ENCODE measurements at places on chromosomes 12 and 14. TPM values are rescaled to one million over a fixed set of nuclear protein-coding genes. Genes with fewer than 3 reads are reported as not detected.

The KCNA1 gene
- polyA plus RNA-seq, result not detected

GRCh38 chr14:51653775-51654532, 2.2 kb downstream of the FRMD6 start:
- peak overlapping the region; percentile 82 for H3K27ac ChIP-seq
- H3K27me3 ChIP-seq, result no peaks in the 10 kb centered on the region
- no peak for DNase-seq

DNA sequence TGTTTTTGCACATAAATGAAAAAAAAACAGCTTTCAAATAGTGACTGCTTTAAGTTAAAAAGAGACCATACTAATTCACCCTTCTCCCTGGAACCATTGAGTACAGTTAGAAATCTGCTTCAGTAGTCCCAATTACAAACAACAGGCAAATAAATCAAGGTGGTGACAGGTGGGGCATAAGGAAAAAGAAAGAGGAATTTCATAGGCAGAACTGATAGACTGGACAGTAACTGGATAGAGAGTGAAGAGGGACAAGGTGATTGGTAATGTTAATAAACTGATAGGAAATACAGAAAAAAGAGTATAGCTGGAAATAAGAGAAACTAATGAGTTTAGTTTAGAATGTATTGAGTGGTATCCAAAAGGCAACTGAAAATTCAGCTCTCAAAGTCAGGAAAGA, 56.0 kb downstream of the SLC41A2 start:
- no peaks in the 10 kb centered on the region for H3K4me1 ChIP-seq
- H3K4me3 ChIP-seq, result no peak overlapping the region
- H3K27ac ChIP-seq, result no peak overlapping the region
- H3K27me3 ChIP-seq, result no peaks in the 10 kb centered on the region
- DNase-seq, result no peak

GRCh38 chr12:122527478-122527944, 462 bp downstream of the KNTC1 start:
- H3K27me3 ChIP-seq, result no peaks in the 10 kb centered on the region
- peak overlapping the region; percentile 93 for H3K4me3 ChIP-seq
- DNase-seq, result no peak
- peaks cover 10% of the 10 kb centered on the region for H3K36me3 ChIP-seq

DNA sequence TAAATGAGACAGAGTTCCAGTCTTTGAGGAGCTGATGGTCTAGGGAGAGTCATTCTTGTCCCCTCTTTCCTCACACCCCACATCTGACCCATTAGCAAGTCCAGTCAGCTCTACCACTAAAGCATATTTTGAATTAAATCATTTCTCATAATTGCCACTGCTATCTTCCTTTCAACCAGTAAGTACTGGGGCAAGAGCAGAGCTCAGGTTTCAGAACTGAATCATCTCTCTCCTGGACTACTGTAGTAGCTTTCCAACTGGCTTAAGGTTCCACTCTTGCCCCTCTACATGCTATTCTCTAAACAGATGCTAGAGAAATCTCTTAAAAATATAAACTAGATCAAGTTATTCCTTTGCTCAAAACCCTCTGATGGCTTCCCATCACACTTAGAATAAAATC, 218.3 kb downstream of the TTC6 start:
- no peak for DNase-seq
- H3K36me3 ChIP-seq, result no peaks in the 10 kb centered on the region
- no peaks in the 10 kb centered on the region for H3K4me1 ChIP-seq
- H3K27ac ChIP-seq, result no peak overlapping the region

The WNT1 gene
- polyA plus RNA-seq, result not detected

The ZNF740 gene
- polyA plus RNA-seq, result 6.5 TPM

- H3K27ac ChIP-seq, result no peak overlapping the region
- H3K27me3 ChIP-seq, result no peaks in the 10 kb centered on the region
Observed at GRCh38 chr12:96876966-96877365, 30.1 kb upstream of the NEDD1 start.

DNA sequence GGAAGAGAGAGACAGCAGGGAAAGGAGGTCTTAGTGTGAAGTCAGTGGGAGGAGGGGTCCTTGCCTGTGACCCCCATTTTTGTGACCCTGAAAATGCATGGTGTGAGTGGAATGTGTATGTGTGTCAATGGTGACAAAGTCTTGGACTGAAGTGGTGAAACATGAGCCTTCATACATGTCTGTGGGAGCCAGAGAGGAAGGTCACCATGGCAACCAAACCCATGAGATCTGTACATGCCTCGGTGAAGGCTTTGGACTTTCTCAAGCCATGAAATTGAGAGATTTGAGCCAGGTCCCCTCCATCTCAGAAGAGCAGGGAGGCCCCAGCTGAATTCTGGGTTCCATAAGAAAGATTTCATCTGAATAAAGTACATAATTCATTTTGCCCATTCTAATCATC, 108.7 kb downstream of the TTC8 start:
- no peaks in the 10 kb centered on the region for H3K27me3 ChIP-seq
- no peak overlapping the region for H3K27ac ChIP-seq
- H3K4me1 ChIP-seq, result no peaks in the 10 kb centered on the region
- no peak overlapping the region for H3K4me3 ChIP-seq
- H3K36me3 ChIP-seq, result no peaks in the 10 kb centered on the region

The GLS2 gene
- polyA plus RNA-seq, result 0.63 TPM

The DTX1 gene
- polyA plus RNA-seq, result not detected

DNA sequence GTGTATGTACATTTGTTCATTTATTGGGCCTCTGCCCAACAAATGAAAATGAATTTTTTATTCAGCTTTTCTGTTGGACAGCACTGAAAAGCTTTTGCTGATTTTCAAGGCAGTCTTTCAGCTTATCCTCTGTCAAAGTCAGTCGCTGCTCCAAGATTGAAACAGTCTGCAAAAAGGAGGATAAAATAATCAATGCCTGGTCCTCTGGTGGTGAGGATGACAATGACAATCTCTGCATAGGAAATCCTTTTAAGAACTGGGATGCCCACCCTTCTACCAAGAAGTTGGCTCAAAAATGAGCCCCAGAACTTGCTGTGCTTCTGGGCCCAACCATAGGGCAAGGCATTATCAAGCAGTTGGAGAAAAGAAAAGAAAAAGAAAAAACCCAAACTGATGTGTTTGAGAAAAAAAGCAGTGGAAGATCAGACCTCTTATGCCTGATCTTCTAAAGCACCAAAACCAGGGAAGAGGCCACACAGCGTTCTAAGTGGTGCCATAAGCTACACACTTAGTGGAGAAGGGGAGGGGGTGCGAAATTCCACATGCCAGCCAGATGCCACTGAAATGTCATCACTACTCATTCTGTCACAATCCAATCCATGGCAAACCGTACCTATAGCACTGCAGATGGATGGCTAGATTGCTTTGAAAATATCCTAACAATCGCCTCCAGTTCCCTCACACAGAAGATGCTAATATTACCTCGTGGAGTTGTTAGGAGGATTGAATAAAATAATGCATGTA, 69.0 kb upstream of the DUSP6 start:
- no peak for DNase-seq
- H3K27me3 ChIP-seq, result no peaks in the 10 kb centered on the region
- H3K4me3 ChIP-seq, result no peak overlapping the region
- H3K27ac ChIP-seq, result no peak overlapping the region

The RNF41 gene
- polyA plus RNA-seq, result 42.2 TPM

GRCh38 chr12:123526542-123527080, 6.9 kb downstream of the RILPL1 start:
- H3K4me3 ChIP-seq, result no peak overlapping the region
- peaks cover 2% of the 10 kb centered on the region for H3K4me1 ChIP-seq
- H3K36me3 ChIP-seq, result peaks cover 24% of the 10 kb centered on the region
- no peak for DNase-seq

GRCh38 chr12:68559984-68560850, 50.5 kb upstream of the RAP1B start:
- peaks cover 25% of the 10 kb centered on the region for H3K4me1 ChIP-seq
- no peak overlapping the region for H3K4me3 ChIP-seq
- no peak for DNase-seq
- no peaks in the 10 kb centered on the region for H3K36me3 ChIP-seq
- no peak overlapping the region for H3K27ac ChIP-seq

The SLC8A3 gene
- not detected for polyA plus RNA-seq

The POTEM gene
- polyA plus RNA-seq, result not detected

DNA sequence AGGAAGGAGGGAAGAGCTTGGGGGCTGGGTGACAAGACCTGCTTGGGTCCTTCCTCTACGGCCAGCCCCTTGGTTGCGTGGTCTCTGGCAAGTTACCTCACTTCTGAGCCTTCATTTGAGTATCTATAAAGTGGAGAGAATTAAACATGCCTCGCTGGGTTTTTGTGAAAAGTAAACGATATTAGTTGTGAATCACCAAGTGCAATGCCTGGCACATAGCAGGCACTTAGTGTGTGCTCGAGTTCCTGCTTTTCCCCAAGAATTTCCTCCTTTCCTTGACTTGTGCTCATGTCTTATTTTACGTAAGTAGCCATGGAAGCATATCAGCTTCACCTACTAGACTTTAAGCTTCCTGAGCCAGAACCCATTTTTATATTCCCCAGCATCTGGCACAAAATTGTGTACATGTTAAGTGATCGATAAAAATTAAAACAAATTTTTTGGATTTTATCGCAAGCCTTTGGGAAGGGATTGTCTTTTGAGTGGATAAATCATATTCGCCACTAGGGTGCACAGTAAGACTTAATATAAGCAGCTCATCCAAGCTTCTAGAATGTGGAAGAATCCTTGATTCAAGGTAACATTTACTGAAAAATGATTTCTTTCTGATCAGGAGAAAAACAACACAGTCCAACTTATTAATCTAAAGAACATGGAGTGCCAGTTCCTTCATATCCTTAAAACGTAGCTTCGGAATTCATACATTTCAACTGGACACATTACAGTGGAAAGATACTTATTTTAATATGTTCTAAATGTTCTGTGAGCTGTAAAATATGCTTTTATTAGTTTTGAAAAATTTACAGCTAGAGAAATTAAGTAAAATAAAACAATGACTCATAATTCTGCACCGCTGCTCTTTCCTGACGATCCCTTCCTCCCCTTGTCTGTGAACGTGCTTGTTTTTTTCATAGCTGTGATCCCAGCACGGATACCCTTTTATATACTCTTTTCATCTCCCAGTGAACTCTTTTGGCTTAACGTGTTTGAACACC, 62.0 kb downstream of the SLC25A47 start:
- H3K36me3 ChIP-seq, result peaks cover 3% of the 10 kb centered on the region
- no peaks in the 10 kb centered on the region for H3K27me3 ChIP-seq
- DNase-seq, result no peak
- no peak overlapping the region for H3K4me3 ChIP-seq

The INHBE gene
- not detected for polyA plus RNA-seq

GRCh38 chr12:68326716-68327115, 5.4 kb downstream of the MDM1 start:
- H3K27ac ChIP-seq, result no peak overlapping the region
- H3K4me3 ChIP-seq, result no peak overlapping the region
- no peaks in the 10 kb centered on the region for H3K27me3 ChIP-seq
- H3K4me1 ChIP-seq, result peaks cover 8% of the 10 kb centered on the region

- no peak for DNase-seq
- H3K4me1 ChIP-seq, result no peaks in the 10 kb centered on the region
- no peak overlapping the region for H3K27ac ChIP-seq
- no peaks in the 10 kb centered on the region for H3K27me3 ChIP-seq
- no peaks in the 10 kb centered on the region for H3K36me3 ChIP-seq
- no peak overlapping the region for H3K4me3 ChIP-seq
Observed at GRCh38 chr14:105940534-105941225, 414.3 kb downstream of the TMEM121 start.

DNA sequence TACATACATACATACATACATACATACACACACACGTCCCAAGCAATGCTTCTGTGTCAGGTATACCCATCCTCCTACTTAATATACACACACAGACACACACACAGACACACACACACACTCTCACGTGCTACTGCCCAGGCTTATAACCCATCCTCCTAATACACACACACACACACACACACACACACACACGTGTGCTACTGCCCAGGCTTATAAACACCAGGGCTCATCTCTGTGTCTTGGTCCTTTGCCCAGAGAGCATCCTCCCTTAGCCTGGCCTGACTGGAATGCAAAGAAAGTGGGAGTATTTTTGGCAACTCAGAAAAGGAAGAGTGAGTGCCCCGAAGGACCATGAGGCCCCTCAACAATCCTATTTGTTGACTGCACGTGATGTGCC, 129.0 kb downstream of the RBM19 start:
- no peaks in the 10 kb centered on the region for H3K27me3 ChIP-seq
- no peak overlapping the region for H3K27ac ChIP-seq

The TAS2R42 gene
- not detected for polyA plus RNA-seq

GRCh38 chr14:100893760-100894159, 9.8 kb downstream of the RTL1 start:
- H3K36me3 ChIP-seq, result no peaks in the 10 kb centered on the region
- no peak overlapping the region for H3K27ac ChIP-seq
- no peak for DNase-seq

DNA sequence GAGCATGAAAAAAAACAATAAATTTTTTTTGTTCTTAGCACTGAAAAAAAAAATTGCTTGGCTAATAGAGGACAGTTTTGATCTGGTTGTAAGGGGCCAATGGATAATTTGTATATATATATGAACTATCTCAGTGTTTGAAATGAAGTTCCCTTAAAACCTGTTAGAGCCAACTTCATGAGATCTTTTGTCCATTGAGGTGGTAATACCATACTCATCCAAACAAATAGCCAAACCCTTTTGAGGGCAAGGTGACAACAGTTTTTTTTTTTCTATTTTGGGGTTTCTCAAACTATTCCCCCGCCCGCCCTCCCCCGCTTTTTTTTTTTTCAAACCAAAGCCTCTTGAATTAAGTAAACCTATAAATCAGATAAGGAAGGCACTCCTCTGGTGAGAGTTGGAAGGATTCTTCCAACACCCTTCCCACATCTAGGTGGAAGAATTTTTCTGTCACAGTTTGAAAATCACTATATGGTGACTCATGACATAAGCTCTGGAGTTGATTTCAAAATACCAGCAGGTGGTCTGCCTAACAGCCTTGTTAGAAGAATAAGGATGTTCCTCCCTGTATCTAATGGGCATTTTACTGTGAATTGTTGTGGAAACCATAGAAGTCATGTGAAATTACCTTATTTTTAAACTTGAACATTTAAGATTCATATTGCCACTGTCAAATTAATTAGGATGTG, 10.2 kb downstream of the ARHGAP5 start:
- H3K4me3 ChIP-seq, result no peak overlapping the region
- no peak overlapping the region for H3K27ac ChIP-seq
- H3K27me3 ChIP-seq, result no peaks in the 10 kb centered on the region
- no peak for DNase-seq
- peaks cover 10% of the 10 kb centered on the region for H3K36me3 ChIP-seq
- peaks cover 25% of the 10 kb centered on the region for H3K4me1 ChIP-seq

DNA sequence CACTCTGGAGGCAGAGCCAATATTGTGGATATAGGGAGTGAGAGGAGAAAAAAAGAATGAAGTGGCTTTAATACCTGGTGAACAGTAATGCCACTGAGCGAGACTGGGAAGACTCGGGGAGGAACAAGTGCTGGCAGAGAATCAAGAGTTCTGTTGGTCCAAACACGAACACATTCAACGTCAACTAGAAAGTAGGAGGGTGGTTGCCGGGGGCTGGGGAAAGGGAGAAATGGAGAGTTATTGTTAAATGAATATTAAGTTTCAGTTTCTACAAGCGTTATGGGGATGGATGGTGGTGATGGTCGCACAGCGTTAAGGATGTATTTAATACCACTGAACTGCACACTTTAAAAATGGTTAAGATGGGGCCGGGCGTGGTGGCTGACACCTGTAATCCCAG, 2.8 kb downstream of the SPRING1 start:
- H3K4me3 ChIP-seq, result no peak overlapping the region
- DNase-seq, result no peak
- H3K27ac ChIP-seq, result no peak overlapping the region
- peaks cover 9% of the 10 kb centered on the region for H3K4me1 ChIP-seq
- peaks cover 7% of the 10 kb centered on the region for H3K36me3 ChIP-seq
- no peaks in the 10 kb centered on the region for H3K27me3 ChIP-seq

- H3K4me1 ChIP-seq, result peaks cover 24% of the 10 kb centered on the region
- no peak overlapping the region for H3K4me3 ChIP-seq
- DNase-seq, result no peak
- H3K27me3 ChIP-seq, result no peaks in the 10 kb centered on the region
- no peaks in the 10 kb centered on the region for H3K36me3 ChIP-seq
Observed at GRCh38 chr12:115353467-115353866, 669.5 kb upstream of the TBX3 start.

The SMARCC2 gene
- polyA plus RNA-seq, result 23.3 TPM

The TAS2R8 gene
- not detected for polyA plus RNA-seq

Measured in keratinocyte (primary cell).